Stimulated activated CD8-positive, alpha-beta memory T cell treated with anti-CD3 and anti-CD28 coated beads, Interleukin-4, amount 100 ng/mL, for 1 hour (primary cell): ENCODE measurements at places on chromosomes 12 and 14.

DNA sequence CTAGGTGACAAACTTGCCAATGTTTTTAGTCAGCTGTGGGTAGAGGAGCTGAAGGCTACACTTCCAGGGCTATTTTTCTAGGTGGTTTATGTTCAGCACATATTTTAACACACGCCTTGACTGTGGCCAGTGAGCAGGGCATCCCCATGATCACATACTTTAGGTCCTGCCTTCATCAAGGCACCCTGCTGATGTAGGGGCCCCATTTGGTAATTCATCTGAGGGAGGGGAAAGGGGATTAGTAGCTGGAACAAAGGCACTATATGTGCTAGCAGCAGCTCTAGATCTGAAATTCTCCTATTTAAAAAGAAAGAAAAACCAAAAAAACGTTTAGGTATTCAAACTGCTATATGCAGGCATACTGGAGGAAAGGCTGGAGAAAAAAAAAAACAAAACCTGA, 14.5 kb downstream of the EGLN3 start:
- DNase-seq: no peak

GRCh38 chr12:6249580-6249979, 49.4 kb downstream of the CD9 start:
- no peak for DNase-seq

- DNase-seq: no peak
Measured at GRCh38 chr12:46518729-46519128, 146.2 kb upstream of the SLC38A2 start.

DNA sequence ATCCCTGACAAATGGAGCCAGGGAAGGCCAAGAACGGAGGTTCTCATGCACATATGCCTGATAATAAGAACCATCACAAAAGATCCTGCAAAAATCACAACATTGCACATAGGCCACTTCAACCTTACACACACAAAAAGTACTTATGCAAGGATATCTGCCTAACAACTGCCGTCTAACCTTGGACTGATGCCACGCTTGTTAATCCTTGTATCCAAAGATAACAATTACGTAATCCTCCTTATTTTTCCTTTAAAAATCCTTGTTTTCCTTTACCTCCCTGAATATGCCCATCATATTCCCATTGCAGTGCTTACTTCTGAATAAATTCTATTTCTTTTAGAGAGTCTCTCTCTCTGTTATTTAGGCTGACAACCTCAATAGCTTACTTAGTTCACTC, 59.5 kb downstream of the TMEM116 start:
- no peak for DNase-seq
